ENCODE measurements at places on chromosomes 16 and 17.
A peak's percentile ranks its signal among the peaks of the same experiment; 100 is the strongest.

- peak overlapping the region; percentile 97 for H3K4me3 ChIP-seq
- peaks cover 10% of the 10 kb centered on the region for H3K4me1 ChIP-seq
- peaks cover 14% of the 10 kb centered on the region for H3K36me3 ChIP-seq
- H3K27me3 ChIP-seq: no peaks in the 10 kb centered on the region
These were observed 567 bp downstream of the UBB start for GRCh38 chr17:16381496-16381820.

DNA sequence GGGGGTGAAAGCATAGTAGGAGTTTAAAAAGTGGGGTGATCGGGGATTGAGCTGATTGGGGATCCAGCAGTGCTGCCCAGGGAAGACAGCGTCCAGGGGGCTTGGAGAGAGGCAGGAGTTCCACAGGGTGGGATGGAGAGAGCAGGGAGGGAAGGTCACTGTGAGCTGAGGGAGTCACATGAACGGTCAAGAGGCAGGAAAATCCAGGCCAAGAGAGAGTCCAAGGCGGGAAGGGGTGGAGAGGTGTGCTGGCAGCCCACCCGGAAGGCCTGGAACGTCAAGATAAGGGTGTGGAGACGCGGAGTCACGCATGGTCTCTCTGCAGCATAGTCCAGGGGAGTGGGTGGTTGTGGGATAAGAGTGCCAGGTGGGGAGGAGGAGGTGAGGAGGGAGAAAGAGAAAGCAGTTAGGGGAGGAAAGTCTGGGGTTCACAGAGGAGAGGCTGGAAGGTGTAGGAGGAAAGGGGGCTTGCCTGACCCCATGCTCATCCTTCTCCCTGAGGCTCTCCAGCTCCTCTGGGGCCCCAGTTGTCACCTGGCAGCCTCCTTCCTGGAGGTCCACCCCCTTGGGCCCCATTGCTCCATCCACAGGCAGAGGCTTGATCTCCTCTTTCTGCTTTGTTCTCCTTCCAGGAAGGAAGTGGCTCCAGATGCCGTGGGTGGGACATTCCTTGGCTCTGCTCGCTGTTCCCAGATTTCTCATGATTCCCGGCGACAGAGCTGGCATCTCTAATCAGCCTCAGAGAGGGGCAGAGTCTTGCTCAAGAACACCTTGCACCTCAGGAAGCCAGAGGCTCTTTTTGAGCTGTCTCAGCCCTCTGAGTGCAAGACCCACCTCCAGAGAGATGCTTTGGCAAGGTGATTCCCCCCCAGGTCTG is 28.7 kb downstream of the CCR7 start:
- H3K4me1 ChIP-seq: no peaks in the 10 kb centered on the region
- H3K27me3 ChIP-seq: no peaks in the 10 kb centered on the region
- H3K27ac ChIP-seq: no peak overlapping the region

DNA sequence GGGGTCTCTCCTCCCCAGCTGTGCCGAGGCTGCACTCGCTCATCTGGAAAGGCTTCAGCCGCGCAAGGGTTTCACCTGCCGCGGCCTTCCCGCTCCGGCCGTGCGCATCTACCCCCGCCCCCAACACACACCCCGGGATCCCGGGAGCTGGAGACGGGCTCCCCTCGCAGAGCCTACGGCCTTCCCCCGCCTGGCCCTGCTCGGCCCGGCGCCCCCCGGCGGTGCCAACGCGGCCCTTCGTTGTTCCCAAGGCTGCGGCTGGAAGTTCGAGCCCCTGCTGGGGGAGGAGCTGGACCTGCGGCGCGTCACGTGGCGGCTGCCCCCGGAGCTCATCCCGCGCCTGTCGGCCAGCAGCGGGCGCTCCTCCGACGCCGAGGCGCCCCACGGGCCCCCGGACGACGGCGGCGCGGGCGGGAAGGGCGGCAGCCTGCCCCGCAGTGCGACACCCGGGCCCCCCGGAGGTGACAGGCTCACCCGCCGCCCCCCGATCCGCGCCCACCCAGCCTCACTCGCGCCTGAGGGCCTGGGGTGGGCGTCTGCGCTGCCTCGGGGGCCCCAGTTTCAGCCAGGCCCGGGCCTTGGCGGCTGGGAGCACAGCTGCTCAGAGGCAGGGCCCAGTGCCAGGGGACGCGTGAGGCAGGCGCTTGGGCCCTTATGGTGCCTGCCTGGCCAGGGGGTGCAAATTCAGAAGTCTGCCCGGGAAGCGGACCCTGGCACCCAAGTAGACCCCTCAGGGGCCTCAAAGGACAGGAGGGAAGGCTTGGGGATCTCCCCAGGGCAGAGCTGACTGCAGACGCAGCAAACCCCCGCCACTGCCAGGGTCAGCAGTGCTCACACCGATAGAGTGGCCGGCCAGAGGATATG is 11.2 kb downstream of the GALK1 start:
- H3K27ac ChIP-seq: no peak overlapping the region
- H3K36me3 ChIP-seq: no peaks in the 10 kb centered on the region
- H3K4me3 ChIP-seq: peak overlapping the region; percentile 62
- peak; percentile 90 for DNase-seq
- H3K27me3 ChIP-seq: no peaks in the 10 kb centered on the region
- peaks cover 26% of the 10 kb centered on the region for H3K4me1 ChIP-seq

GRCh38 chr17:27668488-27668823 is 37.5 kb downstream of the LGALS9 start:
- H3K36me3 ChIP-seq: no peaks in the 10 kb centered on the region
- H3K4me3 ChIP-seq: no peak overlapping the region
- DNase-seq: no peak
- H3K27me3 ChIP-seq: no peaks in the 10 kb centered on the region
- no peak overlapping the region for H3K27ac ChIP-seq

- H3K36me3 ChIP-seq: peaks cover 75% of the 10 kb centered on the region
- H3K27ac ChIP-seq: peak overlapping the region; percentile 68
- no peaks in the 10 kb centered on the region for H3K27me3 ChIP-seq
- peak; percentile 44 for DNase-seq
These were observed 1.2 kb downstream of the RPS15A start for GRCh38 chr16:18788828-18789514.

GRCh38 chr16:28210979-28211588 is 681 bp downstream of the XPO6 start:
- DNase-seq: peak; percentile 82
- H3K4me1 ChIP-seq: peaks cover 40% of the 10 kb centered on the region
- H3K4me3 ChIP-seq: peak overlapping the region; percentile 91
- no peaks in the 10 kb centered on the region for H3K27me3 ChIP-seq
- H3K27ac ChIP-seq: peak overlapping the region; percentile 51
- H3K36me3 ChIP-seq: peaks cover 34% of the 10 kb centered on the region

DNA sequence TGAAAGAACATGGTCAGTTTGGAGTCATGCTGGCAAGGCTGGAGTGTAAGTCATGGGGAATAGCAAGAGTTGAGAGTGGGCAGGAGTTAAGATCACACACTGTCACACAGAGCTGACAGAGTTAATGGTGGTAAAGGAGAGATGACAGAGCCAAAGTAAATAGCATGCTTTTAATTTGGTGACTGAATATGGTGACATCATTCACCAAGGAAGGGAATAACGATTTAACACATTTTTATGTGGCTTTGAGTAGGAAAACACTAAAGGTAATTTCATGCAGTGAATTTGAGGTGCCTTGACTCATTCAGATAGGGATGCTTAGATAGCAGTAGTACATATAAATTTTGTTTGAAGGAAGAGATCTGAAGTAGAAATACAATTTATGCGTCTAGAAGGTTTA is 42.1 kb downstream of the SYNRG start:
- H3K36me3 ChIP-seq: peaks cover 42% of the 10 kb centered on the region
- H3K4me3 ChIP-seq: no peak overlapping the region
- peak; percentile 27 for DNase-seq
- no peaks in the 10 kb centered on the region for H3K4me1 ChIP-seq

DNA sequence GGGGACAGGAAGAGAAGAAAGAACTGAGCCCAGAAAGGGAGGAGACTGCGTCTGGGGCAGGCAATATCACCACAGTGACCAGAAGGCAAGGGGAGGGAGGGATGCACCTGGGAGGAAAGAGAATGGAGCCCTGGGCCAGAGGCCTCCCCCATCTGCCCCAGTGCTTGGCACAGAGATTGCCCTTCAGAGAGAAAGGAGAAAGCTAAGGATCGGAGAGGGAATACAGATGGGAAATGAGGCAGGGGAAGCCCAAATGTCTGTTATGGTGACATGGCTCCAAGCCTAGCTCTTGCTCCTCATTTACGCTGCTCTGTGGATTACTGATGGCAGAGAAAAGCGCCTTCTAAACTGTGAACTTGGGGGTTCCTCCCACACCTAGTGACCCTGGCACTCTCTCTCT is 47.2 kb downstream of the PIPOX start:
- H3K36me3 ChIP-seq: no peaks in the 10 kb centered on the region
- H3K27ac ChIP-seq: no peak overlapping the region
- H3K27me3 ChIP-seq: no peaks in the 10 kb centered on the region
- H3K4me1 ChIP-seq: no peaks in the 10 kb centered on the region
- DNase-seq: no peak

- H3K4me1 ChIP-seq: peaks cover 11% of the 10 kb centered on the region
- H3K36me3 ChIP-seq: no peaks in the 10 kb centered on the region
These were observed 89.1 kb downstream of the CDH13 start for GRCh38 chr16:82715833-82716232.

Measured in Karpas-422 (cell line).